Inflammatory macrophage treated with lipopolysaccharide for 1 hour (primary cell): ENCODE measurements at places on chromosomes 4 and X.

GRCh38 chr4:38728631-38729141, 54.1 kb downstream of the TLR10 start:
- DNase-seq, result no peak

DNA sequence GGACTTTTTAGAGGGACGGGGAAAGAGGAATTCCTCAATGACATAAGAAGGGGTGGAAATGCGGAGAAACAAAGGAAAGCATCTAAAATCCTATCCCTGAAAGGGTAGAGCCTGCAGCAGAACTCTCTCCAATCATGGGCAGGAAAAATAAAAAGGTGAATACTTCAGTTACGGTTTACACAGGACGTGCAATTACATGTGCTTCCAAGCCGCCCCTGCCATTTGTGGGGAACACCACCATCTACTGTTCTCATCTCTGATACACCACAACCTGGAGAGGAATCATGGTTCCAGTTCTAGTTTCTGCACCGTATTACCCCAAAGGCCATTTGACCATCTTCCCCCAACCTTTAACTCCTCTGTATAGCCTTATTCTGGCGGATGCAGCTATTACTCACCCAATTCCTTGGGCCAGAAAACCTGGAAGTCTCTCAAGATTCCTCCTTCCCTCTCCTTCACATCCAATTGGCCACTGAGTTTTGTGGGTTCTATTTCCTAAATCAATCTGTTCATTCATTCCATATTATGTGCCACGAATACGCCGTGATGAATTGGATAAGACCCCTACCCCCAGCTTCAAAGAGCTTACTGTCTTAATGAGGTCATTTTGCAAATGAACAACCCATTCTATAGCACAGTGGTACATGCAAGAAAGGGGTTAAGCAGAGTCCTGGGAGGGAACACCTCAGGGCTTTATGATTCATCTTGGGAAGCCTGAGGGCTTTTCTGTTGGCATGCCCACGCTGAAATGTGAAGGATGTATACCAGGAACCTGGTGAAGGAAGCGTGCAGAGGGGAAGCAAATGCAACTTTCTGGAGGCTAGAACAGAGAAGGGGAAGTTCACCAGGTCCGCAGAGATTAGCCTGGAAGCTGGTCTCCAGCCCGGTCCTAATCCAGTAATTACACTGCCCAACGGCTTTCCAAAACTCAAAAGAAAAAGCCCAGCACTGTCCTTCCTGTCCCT, 1.4 kb upstream of the MSL3 start:
- peak; percentile 40 for DNase-seq

DNA sequence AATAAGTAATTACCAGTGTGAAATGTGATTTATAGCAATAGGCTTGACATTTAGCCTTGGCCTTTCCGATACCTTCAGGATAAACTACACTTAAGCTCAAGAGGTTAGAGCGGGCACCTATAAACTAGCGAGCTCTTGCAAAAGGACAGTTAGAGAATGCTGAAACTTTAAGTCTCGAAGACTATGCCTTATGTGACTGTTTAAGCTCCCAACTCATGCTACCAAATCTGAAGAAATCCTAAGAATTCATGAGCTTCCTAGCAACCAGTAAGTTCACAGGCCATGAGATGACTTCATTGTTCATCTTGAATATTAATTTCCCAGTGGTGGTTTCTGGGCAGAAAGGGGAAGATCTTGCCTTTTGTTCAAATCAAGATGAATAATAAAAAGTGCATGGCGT, 4.7 kb downstream of the STOX2 start:
- no peak for DNase-seq

DNA sequence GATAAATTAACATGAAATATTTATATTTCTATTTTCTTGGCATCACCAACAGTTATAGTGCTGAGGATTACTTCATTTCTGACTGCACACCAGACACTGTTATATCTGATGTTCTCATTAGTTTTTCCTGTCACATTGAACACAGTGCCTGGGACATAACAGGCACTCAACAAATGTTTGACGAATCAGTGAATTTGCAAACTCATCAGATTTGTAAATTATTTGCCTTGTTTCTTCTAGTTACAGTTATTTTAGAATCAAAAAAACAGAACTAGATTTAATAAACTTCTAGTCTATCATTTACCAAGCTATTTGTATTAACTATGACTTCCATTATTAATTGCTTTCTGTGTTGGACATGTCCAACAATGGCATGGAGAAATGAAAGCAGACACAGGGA, 483.3 kb downstream of the KLHL13 start:
- no peak for DNase-seq

- DNase-seq, result no peak
Measured at GRCh38 chrX:15751155-15751819, 13.2 kb downstream of the CA5B start.

DNA sequence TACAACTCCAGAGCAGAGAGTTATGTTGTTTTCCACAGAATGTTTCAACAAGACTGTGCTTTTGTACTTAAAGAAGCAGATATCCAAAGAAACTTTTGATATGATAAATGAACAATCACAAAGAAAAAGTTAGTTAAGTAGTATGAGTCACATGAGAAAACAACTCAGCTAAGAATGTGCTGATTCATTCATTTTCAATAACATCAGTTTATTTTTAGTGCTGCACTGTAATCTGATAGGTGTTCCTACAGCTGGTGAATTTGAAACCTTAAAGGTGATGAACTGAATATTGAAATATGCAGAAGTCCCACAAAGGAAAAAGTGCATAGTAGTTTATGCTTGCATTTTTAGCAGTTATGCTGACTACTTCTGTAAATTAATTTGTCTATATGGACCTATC, 180.3 kb upstream of the TENM3 start:
- DNase-seq, result no peak

DNA sequence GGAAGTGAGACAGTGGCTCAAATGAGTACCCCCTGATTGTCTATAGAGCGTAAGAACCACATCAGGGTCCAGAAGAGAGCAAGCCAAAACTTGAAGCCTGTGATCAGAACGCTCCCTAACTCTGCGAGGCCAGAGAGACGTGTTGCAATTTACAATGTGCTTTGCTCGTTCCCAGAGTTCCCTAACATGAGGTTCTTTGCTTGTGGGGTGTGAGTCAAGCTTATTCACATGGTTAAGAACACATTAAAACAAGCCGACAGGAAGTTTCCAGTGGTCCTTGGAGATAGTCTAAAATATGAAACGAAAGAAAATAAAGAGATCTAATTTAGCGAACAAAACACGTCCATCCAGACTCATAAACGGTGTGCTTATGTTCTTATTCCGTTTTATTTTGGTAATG, 702.3 kb downstream of the TRIML1 start:
- DNase-seq, result no peak

GRCh38 chr4:140057701-140058100, 96.3 kb downstream of the MAML3 start:
- peak; percentile 22 for DNase-seq

DNA sequence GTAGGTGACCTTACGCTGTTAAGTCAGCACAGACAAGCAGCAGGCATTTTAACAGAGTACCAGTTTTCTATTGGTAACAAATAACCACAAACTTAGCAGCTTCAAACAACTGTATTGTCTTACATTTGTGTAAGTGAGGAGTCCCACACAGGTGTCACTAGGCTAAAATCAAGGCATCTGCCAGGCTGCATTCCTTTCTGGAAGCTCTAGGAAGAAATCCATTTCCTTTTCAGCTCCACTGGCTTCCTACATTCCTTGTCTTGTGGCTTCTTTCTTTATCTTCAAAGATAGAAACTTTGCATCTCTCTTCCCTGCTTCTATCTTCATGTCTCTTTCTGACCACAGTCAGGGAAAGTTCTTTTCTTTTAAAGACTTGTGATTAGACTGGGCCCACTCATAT, 139.9 kb downstream of the TMEM144 start:
- no peak for DNase-seq

DNA sequence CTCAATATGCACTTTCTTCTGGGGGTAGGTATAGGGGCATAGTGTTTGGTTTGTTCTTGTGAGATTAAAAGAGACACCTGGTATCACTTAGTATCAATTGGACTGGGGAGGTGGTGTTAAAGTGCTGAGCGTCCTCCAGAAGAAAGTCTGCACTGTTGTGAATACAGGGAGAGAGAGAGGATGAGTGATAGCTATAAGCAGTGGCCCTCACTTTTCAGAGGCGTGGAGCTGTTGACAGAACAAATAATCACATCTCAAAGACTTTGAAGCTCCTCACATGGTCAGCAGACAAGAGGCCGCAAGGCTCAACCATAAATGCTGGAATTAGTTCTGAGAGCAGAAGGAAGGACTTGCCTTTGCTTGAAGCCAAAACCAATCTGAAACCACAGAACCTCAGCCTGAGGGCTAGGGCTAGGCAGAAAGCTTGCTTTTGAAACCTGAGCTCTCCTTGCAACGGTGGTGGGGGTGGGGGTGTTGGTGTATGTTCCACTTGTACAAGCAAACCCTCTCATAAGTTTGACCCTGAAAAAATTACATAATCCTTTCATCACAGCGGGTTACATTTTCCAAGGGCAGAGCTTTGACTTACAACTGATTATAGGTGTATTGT, 123.2 kb upstream of the SCML1 start:
- no peak for DNase-seq

GRCh38 chrX:123917069-123917468, 44.4 kb upstream of the STAG2 start:
- DNase-seq, result no peak

DNA sequence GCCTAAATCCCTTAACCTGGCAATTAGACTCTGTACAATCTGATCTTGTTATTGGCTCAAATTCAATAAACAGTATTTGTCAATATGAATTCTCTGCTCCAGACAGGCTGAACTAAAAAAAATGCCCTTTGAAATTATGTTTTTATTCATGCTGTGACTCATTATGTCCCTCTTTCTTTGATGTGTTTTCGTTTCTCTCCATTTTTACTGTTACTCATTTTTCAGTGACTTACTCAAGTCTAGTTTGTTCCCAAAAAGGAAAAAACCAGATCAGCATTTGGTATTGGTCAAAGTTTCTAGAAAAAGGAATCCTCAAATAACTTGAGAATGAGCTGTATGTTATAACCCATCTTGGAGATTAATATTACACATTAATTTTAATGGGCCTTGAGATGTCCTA, 40.4 kb downstream of the UNC5C start:
- DNase-seq, result no peak
